ENCODE measurements at places on chromosomes 13 and 19.

GRCh38 chr13:66578305-66578704, 651.8 kb downstream of the PCDH9 start:
- DNase-seq, result no peak

GRCh38 chr13:105165449-105166125, 1369.9 kb downstream of the EFNB2 start:
- DNase-seq, result no peak

DNA sequence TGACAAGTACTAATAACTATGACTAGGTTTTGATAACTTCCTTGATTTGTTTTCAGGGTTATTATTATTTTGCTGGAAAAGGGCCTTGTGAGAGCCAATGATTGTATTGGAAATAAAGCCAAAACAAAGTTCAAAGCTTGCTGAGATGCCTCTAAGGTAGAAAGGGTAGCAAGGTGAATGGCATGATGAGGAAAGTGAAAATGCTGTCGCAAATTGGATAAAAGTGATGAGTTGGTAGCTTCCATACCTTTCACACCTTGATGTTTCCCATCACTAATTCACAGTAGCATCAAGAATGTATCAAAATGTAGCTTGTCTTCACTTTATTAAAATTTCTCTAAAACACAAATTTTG, 259.4 kb downstream of the FGF14 start:
- no peak for DNase-seq

- no peak for DNase-seq
These were observed 532.5 kb upstream of the SLC10A2 start for GRCh38 chr13:103598671-103599070.

DNA sequence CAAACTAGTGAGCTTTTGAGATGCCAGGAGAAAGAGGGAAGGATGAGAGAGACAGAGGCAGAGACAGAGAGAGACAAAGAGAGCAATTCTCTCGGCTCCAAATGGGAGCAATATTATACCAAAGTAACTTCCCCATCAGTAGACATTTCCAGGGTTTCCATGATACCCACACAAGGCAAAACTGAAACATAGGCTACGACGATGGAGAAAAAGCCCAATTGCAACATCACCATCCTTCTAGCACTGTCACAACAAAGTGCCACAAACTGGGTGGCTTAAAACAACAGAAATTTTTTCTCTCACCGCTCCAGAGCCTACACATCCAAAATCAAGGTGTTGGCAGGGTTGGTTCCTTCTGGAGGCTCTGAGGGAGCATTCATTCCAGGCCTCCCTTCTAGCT, 81.4 kb downstream of the KCTD12 start:
- DNase-seq, result no peak

GRCh38 chr13:43744261-43745031, 42.3 kb downstream of the ENOX1 start:
- no peak for DNase-seq

- DNase-seq, result no peak
These were observed 419.2 kb downstream of the SLITRK6 start for GRCh38 chr13:85379991-85380390.

DNA sequence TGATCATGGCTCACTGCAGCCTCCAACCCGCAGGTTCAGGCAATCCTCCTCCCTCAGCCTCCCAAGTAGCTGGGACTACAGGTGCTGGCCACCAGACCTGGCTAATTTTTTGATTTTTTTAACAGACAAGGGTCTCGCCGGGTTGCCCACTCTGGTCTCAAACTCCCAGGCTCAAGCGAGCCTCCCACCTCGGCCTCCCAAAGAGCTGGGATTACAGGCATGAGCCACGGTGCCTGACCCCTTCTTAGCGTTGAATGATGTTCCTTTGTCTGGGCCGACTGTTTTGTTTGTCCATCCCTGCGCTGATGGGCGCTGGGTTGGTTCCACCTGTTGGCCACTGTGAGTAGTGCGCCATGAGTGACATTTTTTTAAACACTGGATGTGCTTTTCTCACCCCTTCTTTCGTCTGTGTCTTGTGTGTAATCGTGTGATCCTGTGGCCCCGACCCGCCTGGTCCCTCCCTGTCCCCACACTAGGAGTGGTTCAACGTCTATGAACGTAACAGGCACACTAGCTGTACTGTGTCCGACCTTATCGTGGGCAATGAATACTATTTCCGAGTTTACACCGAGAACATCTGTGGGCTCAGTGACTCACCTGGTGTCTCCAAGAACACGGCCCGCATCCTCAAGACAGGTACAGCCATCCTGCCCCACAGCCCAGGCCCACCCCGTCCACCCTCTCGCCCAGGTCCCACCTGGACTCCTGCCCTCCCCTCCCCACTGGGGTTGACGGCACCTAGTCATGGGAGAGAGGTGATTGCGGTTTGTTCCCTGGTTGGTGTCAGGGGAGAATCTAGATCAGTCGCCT, 15.0 kb upstream of the EMC10 start:
- DNase-seq, result peak; percentile 24

- DNase-seq, result no peak
These were observed 44.9 kb downstream of the ZNF611 start for GRCh38 chr19:52689843-52690368.

GRCh38 chr13:48175185-48175584, 57.8 kb upstream of the ITM2B start:
- no peak for DNase-seq

DNA sequence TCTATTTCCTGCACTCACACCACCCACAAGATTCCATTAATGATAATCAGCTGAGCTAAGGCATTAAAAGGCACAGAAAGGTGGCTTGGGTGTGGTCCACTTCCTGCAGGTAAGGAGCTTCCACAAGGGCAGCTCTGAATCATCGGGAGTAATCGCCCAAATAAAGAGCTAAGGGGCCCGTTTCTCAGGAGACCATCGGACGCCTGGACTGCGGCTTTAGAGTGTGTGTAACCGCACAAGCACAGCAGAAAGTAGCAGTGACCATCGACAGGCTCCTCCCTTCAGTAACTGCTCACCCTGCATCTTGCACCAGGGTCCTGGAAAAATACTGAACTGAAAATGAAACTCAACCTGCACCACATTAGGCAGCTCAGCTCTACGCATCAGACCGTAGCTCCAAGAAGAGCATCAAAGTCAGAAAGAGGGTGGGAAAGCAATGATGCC, 6.0 kb downstream of the STK24 start:
- DNase-seq, result no peak

- DNase-seq, result no peak
These were observed 376.4 kb downstream of the MTUS2 start for GRCh38 chr13:29196409-29197074.

GRCh38 chr13:58852076-58852475, 1220.5 kb downstream of the PCDH17 start:
- no peak for DNase-seq

DNA sequence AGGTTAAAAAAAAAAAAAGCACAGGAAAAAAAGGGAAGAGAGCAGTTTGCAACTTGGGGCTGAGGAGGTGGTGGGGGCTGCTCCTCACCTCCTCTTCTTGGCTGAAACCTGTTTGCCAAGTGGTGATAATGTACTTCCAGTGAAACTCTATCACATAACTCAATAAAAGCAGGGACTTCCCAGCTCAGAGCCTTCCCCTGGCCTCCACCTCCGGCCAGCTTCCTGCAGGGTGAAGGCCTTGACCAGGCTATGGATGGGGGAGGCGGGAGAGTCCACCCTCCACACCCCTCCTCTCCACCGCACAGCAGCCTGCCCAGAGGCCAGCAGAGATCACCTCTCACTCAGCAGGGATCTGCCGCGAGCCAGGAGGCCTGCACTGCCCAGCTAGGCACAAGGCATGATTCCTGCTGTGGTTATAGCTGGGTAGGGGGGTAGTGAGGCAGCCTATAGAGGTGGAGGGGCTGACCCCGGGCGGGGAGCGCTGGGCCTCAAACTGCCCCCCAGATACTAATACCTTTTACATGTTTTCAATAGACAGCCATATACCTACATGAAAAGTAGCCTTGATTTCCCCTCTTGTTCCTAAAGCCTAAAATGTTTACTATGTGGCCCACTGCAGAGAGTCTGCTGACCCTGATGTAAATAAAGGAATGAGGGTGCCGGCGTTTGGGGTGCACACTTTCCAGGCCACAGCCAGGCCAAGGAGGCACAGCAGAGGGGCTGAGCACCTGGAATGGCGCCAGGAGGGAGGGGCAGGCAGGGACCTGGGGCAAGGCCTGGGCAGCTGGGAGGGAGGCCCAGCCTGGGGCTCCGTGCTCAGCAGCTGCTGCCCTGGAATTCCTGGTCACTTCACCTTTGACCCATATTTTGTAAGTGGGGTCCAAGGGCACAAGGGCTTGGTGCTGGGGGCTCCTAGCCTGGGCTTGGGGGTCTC, 10.3 kb downstream of the ZNF787 start:
- DNase-seq, result no peak

DNA sequence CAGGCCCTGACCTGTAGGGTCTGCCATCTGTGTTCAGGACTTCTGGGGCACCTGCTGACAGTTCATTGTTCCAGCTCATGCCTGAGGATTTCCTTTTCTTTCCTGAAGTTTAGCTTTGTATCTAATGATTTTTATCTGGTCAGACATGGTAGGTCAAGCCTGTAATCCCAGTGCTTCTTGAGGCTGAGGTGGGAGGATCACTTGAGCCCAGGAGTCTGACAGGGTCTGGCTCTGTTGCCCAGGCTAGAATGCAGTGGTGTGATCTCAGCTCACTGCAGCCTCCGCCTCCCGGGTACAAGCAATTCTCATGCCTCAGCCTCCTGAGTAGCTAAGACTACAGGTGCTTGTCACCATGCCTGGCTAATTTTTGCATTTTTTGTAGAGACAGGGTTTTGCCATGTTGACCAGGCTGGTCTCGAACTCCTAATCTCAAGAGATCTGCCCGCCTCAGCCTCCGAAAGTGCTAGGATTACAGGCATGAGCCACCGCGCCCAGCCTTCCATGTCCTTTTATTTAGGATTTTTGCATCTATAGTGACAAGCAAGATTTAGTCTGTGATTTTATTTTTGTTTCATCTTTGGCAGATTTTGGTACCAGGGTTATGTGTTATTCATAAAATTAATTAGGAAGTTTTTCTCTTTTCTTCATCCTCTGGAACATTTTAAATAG, 33.2 kb downstream of the CHST8 start:
- no peak for DNase-seq

DNA sequence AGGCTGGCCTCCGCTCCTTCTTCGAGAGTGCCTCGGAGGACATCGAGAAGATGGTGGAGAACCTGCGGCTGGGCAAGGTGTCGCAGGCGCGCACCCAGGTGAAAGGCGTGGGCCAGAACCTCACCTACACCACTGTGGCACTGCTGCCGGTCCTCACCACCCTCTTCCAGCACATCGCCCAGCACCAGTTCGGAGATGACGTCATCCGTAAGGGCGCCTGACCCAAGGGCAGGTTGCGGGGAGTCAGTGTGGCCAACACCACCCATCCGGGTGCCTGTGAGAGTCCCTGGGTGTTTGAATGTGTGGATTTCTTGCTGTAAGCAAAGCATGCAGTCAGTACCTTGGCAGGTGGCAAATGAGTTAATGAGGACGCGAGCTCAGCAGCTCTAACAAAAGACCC, 78.8 kb downstream of the RYR1 start:
- DNase-seq, result no peak

DNA sequence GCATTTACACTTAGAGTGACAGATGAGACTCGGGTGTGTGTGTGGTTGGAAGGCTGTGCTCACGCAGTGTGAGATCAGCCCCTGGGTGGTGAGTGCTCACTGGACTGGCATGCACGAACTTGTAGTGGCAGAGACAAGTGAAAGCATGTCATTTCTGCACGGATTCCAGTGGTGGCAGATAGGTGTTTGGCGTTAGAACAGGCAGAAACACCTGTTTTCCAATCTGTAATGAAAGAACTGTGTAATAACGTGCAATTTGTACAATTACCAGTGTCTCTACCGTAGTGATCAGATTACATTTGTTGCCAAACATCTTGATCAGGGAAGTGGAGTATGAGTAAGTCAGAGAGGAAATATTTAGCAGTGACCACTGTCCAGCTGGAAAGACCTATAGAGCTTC, 8.2 kb downstream of the LAMP1 start:
- DNase-seq, result no peak

GRCh38 chr13:65149687-65150086, 2080.4 kb downstream of the PCDH9 start:
- no peak for DNase-seq

- DNase-seq, result no peak
These were observed 12.1 kb upstream of the UBE2S start for GRCh38 chr19:55419624-55420236.

- DNase-seq, result no peak
These were observed 15.8 kb upstream of the MICU2 start for GRCh38 chr13:21619633-21620220.

DNA sequence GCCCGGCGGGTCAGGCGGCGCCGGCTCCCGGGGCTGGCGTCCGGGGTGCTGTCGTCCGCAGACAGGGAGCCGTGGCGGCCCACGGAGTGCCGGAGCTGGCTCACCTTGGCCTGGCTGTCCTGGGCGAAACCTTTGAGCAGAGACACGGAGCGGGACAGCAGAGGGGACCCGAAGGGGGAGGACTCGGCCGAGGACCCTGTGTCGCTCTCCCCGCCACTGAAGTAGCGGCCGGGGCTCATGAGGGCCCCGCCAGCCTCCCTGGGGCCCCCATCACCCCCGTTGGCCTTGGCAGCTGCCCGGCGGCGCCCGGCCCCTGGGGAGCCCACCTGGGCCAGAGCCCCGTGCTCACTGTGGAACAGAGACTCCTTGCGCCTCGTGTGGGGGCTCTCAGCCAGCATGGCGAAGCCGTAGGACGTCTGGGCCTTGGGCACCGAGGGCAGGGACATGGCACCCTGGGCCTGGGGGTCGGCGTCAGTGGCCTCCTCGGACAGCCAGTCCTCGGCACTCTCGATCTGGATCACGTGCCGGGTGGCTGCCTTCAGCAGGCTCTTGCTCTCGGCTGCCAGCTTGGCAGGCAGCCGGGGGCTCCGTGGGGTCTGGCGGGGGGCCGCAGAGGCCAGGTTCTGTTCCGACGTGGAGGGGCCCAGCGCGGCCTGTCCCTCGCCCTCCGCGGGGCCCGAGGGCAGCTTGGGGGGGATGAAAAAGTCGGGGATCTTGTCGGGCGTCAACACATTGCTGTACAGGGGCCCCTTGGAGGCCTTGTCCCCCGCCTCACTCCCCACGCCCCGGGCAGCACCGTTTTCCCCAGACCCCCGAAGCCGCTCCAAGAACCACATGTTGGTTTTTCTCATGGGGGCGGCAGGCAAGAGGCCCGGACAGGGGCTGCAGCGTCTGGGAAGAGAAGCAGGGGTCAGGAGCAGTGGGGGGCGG, 1.2 kb downstream of the C2CD4C start:
- DNase-seq, result no peak

All from activated CD4-positive, CD25-positive, alpha-beta regulatory T cell treated with anti-CD3 and anti-CD28 coated beads, Interleukin-2, amount 50 U/mL, for 16 hours (primary cell).